CD4-positive, alpha-beta T cell treated with Interleukin-6 at 100 ng/mL for 8 hours (primary cell): ENCODE measurements at places on chromosomes 11 and 22.
A peak's percentile ranks its signal among the peaks of the same experiment; 100 is the strongest.

- no peak for DNase-seq
These were observed 33.2 kb downstream of the RELT start for GRCh38 chr11:73409431-73409830.

- no peak for DNase-seq
These were observed 77.1 kb downstream of the DHCR7 start for GRCh38 chr11:71370895-71371673.

GRCh38 chr22:19592464-19592863 lies 68.3 kb upstream of the CLDN5 start:
- no peak for DNase-seq

DNA sequence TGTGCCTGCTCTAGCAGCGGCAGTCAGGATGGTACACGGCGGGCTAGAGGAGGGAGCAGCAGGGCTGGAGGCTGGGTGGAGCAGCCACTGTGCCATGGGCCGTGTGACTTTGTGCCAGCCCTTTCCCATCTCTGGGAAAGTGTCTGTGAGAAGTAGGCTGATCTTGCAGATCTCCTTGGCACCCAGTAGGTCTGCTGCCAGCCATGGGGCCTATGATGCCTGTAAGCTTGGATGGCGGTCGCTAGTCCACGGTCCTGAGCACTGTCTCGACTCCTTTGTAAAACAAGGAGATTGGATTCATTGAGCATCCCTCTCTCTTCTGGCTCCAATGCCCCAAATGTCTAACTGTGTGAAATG lies 22.6 kb downstream of the AMPD3 start:
- DNase-seq = no peak

DNA sequence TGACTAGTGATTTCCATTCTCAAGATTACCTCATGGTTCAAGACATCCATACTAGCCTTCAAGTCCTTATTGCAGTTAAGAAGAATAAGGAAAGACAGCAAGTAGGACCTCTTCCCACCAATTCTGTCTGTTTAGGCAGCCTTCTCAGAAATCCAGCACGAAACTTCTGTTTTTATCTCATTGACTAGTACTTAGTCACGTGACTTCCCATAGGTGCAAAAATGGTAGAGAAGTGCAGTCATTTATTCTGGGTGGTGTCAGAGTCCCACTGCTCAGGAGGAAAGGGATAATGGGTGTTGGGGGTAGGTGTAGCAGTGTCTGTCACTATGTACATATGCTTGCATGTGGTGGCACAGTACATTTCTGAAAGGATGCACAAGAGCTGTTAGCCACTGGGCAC lies 57.7 kb upstream of the SORL1-AS1 start:
- no peak for DNase-seq

- DNase-seq = no peak
These were observed 89.3 kb downstream of the BCR start for GRCh38 chr22:23269441-23270211.

- no peak for DNase-seq
These were observed 105.5 kb downstream of the DSCAML1 start for GRCh38 chr11:117691516-117691915.

DNA sequence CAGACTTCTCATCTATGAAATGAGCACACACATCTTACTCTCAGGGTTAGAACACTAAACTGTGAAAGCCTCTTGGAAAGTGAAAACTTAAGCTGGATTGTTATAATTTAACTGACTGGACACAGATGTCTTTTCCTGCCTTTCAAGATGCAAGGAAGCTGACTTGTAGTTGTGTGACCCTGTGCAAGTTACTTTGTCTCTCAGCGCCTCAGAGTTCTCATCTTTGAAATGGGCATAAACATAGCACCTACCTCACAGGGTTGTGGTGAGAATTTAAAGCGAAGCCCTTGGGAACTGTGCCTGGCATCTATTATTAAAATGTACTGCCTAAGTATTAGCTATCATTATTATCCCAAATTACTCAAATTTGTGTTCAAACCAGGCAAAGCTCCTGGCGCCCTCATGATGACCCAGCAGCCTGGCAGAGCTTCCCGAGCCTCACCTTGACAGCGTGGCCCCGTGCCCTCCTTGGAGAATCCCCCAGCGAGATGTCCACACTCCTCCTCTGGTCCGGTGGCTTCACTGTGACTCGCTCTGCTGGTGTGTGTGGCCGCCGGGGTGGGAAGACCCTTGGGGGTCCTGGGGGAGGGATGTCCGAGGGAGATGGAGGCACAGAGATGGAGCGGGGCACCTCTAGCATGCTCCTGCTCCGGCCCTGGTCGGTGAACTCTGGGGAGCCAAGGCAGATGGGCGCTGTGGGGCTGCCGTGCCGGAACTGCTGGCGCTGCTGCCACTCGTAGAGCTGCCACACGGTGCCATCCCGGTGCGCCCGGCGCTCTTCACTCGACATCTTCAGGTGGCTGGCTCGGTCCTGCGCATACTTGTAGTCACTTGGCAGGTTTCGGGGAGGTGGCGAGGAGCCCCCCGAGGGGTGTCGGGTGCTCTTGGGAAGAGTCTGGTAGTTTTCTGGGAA lies 78.2 kb downstream of the C11orf58 start:
- DNase-seq = no peak

DNA sequence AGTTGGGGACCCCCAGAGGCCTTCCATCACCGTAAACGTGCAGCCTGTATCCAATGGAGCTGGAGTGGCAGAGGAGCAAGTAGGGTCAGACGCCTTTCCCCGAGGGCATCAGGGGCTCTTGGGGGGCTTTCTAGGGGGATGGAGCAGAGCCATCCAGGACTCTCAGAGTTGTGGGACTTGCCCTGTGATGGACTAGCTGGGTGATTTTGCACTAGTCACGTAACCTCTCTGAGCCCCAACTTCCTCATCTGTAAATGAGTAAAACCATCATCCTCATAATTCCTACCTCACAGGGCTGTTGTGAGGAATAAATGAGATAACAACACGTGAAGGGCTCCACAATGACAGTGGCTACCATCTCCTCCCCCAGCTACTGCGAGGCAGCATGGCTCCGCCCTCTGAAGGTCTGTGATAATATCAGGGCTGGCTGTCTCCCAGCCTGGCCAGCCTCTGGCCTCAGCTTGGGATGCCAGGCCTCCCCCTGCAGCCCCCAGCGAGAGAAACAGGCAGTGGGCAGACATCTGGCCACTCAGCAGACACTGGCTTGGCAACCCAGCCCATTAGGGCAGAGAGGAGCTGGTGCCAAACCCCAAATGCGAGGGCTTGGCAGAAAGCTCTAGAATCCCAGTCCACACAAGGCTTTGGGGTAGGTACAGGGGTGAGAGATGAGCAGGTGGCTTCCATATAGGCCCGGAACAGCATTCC lies 6.7 kb downstream of the USP2 start:
- no peak for DNase-seq

- DNase-seq = no peak
These were observed 16.5 kb downstream of the MCAM start for GRCh38 chr11:119300198-119300964.

GRCh38 chr22:40511604-40512003 lies 124.9 kb downstream of the MRTFA start:
- no peak for DNase-seq

DNA sequence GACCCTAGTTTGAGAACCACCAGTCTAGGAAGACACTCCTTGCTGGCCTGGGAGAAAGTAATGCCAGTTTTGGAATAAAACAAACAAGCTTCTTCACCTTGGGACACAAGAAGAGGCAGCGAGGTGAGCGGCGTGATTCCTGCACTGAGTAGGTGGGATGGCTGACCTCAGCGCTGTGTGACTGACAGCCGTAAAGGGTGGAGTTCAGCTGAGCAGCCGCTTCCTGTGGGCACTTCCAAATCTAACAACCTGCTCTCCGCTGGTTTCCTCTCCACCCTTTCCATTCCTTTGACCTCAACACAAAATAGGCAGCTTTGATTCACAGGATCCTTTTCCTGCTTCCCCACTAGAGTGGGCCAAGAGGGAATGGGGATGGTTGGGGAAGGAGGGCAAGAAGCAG lies 45.8 kb downstream of the PC start:
- DNase-seq = no peak

GRCh38 chr22:32574411-32574810 lies 99.8 kb downstream of the FBXO7 start:
- no peak for DNase-seq

DNA sequence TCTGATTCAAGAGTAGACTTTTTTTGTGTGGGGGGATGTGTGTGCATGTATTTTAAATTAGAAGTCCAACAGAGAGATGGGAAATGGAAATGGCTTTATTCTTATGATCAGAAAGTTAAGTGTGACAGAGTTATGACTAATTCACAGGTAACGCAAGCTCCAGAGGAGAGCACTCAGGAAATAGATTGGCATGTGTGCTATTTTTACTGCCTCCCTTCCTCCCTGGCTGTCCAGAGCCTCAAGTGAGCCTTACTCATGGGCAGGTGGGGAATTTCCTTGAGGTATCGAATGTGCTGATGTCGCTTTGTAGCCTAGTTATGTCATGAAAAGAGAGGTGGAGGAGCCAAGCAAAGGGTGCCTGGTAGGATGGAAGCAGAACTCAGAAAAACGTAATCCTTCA lies 70.3 kb upstream of the BDNF start:
- no peak for DNase-seq

DNA sequence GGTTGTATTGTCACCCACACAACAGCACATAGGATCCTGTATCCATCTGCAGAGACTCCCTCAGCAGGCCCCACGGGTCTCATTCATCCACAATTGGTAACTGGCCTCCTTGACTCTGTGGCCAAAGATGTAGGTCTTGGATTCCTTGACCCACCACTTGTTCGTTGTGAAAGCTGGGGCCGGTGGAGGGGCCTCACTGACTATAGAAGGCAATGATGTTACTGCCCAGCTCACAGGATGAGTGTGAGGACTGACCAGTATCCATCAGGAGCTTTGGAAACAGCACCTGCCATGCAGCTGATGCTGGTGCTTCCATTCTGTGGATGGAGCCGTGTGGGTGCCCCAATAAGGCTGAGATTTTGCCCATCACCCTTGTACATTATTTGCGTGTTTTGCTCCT lies 615.7 kb downstream of the BRD1 start:
- DNase-seq = no peak

DNA sequence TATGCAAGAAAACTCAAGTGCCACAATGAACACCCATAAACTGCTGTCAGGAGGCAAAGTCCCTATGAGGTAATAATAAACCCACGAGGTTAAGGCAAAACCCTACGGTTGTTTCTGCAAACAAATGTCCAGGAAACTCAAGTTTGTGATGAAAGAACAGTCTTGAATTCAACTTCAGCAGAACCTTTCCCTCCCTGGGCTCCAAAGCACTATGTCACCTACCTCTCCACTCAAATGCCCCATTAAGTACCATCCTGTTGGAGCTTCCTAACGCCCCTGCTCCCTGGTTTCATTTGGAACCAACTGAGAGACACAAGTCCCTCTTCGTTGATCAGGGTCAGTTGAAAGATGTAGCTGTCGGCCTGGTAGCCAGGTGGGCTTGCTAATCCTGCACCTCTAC lies 2.6 kb upstream of the C11orf91 start:
- no peak for DNase-seq

- no peak for DNase-seq
These were observed 17.4 kb downstream of the LUZP2 start for GRCh38 chr11:24514219-24514594.

- DNase-seq = peak; percentile 30
These were observed at the start of gene CCND1 for GRCh38 chr11:69640995-69641581. CCND1 (plus strand) TSS chr11:69641156; CDS start chr11:69641314, 158 bp downstream.

GRCh38 chr22:50222508-50222907 lies 21.7 kb downstream of the SELENOO start:
- no peak for DNase-seq

DNA sequence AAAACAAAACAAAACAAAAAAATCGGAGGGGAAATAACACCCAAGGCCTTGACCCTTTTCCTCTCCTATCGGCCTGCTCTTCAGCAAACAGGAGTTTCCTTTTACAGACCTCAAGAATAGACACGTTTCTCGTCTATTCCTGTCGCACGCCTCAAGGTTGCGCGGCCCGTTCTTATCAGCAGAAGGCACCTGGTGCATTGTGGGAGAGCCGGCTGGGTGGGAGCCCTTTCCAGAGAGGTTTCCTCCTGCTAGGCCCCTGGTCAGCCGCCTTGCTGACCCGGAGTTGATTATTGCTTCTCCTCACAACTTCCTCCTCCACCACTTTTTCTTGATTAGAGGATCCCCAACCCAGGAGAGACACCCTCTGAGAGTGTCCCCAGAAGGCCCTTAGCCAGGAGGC lies 497.3 kb downstream of the MIAT start:
- no peak for DNase-seq

DNA sequence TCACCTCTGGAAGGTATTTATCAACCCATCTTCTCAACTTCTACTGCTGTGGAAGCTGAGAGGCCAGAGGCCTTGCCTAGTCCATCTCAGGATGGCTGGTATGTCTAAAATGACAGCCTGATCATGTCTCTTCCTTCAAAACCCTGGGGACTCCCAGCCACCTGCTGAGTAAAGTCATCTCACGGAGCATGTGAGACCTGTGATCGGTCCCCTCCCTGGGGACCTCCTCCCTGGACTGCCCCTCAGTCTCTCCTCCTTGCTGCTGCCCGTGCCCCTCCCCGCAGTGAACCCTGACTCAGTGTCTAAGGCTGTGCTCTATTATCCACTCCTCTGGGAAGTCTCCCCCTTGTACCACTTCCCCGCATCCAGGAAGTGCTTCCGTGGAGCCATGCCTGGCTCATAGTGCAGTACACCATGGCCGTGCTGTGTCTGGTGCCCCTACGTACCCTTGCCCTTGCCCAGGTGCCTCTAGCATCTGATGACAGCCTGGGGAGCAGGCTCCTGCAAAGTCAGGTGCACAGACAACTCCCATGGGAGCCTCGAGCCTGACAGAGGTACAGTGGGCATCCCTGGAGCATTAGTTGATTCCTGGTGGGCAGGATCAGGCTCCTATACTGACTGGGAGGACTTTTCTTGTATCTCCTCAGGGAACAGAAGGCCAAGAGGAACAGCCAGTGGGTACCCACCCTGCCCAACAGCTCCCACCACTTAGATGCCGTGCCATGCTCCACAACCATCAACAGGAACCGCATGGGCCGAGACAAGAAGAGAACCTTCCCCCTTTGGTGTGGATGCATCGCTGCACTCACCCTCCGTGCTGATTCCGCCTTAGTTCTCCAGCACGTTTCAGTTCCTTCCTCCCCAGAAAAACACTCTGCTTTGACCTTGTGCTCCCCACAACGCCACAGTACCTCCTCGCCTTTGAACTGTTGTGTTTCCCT lies 13.8 kb downstream of the SMARCB1 start:
- no peak for DNase-seq

DNA sequence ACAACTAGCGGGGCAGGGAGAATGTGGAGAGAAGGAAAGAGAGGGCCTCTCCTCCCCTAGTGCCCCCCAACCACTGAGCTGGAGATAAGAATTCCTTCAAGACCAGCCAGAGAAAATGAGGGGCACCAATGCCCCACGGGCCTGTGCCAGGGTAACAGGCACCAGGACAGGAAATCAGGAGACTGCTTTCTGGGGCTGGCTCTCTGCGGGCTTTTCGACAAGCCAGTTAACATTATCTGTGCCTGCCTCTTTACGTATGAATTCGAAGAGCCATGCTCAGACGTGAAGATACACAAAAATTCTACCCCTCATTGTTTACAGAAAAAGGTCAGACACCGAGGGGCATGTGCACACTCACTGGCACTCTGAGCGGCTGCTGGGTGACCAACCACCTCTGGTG lies 52.1 kb downstream of the MYH9 start:
- peak; percentile 24 for DNase-seq

- DNase-seq = no peak
These were observed 514.2 kb downstream of the NTM start for GRCh38 chr11:131884461-131885073.
